ENCODE measurements at places on chromosomes 12 and 14. TPM values are rescaled to one million over a fixed set of nuclear protein-coding genes. Genes with fewer than 3 reads are reported as not detected.

DNA sequence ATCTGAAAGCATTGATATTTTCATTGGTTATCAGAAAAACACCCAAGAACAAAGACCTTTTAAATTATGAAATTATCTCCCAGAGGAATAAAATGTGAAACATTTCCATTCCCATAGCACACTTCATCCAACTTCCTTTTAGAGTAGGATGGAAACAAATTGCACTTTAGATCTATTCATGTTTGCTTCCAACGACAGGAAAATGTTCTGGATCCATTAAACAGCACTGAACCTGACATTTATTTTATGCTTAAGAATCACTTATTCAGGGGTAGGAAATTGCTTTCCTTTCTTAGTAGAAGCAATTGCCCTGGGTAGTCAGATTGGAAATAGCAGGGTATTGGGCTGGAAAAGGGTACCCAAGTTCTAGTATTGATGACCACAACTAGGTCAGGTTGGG is 28.8 kb upstream of the PTGDR start:
- DNase-seq = no peak

GRCh38 chr12:7557227-7557626 is 53.6 kb upstream of the CD163 start:
- DNase-seq = no peak

DNA sequence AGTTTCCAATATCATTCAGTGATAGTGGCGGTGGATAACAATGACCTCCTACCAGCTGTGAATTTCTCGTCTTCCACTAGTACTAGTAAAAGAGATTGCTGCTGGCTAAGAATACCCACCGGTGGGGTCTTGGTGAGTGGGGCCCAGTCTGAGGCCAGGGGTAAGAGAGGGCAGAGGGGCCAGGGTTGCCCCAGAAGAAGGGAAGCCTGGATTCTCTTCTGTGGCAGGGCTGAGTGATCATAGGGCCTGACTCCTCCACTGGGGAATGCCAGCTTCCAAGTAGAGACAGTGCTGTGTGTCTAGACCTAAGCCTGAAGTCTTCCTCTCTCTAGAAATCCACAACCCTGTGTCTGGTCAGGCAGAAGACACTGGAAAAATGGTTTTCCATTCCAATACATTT is 5.8 kb upstream of the TMEM63C start:
- no peak for DNase-seq

DNA sequence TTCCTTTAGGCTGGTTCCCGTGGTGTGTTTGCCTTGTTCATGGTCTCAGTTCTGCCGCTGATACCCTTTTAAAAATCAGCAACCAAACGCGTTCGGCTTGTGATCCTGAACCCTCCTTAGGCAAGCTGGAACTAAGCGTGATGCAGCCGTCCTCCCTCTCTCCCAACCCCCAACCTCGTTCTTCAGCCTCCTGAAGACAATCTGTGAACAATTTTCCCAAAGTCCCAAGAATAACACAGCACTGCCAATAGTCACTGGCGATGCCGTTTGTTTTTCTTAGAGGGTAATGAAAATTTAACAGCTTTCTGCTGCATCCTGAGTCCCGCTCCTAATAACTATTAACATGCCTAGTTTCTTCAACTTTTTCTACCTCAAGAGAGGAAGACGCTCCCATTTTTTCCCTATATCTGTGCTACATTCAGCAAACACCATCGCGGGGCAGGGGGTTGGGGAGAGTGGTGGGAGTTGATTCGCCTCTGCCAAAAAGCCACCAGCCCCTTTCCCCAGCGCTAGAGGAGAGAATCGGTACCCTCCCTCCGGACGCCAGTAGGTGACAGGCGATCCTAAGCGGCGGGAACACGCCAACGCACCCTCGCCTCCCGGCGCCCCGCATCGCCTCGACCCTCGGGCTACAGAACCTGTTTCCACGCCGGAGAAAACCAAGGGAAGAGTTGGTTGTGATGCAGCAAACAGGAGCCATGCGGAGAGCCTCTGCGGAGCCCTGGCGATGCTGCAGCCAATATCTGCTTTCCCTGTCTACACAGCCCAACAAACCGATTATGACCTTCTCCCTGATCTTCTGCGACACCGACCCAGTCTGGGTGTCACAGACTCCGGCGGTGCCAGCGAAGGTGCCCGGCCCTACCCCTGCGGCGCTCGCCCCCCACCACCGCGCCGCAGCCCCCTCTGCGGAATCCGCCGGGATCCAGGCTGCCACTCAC is 752 bp downstream of the PRICKLE1 start:
- peak; percentile 71 for DNase-seq

DNA sequence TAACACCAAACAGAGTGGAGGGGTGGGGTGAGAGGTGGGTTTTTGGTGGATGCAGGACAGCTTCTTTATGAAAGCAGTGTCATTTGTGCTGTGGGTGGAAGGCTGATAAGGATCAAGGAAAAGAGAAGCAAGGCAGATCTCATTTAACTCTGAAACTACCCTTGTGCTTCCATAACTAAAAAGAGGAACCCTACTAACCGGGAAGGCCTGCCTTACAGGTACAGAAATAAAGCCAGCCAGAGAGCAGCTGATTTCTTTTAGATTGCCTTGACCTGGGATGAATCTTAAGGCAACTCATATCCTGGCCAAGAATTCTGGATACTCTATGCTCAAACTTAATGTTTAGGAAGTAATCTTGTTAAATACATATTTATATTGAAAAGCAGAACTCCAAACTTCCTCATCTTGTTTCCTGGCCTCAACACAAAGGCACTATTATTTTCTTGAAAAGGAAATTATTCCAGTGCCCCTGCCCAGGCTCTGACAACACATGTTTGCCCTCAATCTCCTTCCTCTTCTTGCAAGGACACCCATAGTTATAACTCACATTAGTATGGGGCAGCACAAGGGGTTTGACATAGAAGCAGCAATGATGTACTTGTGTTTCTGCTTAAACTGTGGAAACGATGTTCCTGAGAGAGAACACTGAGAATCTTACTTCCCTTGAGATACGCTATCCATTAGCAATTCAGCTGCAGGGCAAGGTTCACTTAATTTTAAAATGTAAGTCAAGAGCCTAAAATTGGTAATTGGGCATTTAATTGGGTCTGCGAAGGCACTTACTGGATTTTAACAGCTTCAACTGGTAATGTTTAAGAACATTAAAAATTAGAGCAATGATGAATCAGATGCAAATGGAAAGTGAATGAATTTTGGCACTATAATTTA is 173.7 kb downstream of the STXBP6 start:
- no peak for DNase-seq

DNA sequence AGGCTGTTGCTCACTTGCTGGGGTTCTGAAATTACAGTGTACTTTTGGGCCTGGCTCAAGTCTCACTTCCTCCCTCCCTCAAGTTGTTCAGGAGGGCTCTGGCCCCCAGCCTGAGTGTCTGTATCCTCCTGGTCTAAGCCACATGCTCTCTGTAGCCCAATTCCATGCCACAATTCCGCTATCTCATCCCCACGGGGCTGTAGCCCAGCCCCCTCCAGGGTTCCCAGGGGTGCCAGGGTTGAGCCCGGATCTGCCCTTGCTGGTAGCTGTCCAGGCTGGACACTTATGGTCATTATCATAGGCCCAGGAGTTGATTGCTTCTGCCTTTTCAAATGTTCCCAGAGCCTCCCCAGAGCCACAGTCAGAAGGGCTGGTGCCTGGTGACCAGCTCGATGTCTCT is 65.3 kb downstream of the PRIMA1 start:
- DNase-seq = no peak

DNA sequence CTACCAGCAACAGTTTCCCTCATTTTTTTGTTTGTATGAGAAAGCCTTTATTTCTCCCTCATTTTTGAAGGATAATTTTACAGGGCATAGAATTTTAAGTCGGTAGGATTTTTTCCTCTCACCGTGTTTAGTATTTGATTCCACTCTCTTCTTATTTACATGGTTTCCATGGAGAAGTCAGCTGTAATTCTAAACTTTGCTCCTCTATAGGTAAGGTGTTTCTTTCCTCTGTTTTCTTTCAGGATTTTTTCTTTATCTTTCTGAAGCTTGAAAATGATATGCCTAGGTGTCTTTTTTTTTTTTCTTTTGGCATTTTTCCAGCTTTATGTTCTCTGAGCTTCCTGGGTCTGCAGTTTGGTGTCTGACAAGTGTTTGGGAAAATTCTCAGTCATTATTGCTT is 75.6 kb upstream of the ETV6 start:
- no peak for DNase-seq

DNA sequence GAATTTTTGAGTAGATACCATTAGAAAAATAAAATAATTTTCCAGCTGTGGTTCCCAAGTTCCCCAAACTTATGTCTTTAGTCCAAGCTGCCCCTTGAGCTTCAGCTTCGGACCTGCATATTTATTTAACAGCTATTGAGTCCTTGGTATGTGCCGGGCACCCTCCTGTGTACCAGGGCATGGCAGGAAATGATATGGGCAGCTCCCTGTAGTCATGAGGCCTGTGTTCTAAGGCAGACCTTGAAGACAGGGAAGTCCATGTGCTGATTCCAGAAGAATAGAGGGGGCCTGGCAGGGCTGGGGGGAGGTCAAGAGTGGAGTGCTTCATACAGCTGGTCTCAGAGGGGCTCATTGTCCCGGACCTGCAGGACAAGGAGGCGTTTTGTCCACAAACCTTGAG is 29.2 kb downstream of the TRAF3 start:
- no peak for DNase-seq

DNA sequence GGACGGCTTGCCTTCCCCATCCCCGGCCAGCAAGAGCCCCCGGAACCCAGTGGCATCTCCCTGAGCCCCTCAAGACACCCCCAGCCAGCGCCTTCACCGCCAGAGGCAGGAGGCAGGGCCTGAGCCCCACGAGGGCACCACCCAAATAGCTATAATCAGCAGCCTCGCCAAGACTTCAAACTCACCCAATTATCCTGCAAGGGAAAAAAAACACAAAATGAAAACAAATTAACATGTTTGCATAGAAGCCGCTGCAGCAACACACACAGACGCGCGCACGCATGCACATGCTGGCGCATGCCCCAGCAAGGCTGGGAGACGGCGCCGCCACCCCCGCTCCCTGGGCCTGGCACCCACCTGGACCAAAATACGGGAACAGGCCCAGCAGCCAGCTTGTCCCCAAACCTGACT is 15.8 kb downstream of the FAM222A start:
- DNase-seq = no peak

DNA sequence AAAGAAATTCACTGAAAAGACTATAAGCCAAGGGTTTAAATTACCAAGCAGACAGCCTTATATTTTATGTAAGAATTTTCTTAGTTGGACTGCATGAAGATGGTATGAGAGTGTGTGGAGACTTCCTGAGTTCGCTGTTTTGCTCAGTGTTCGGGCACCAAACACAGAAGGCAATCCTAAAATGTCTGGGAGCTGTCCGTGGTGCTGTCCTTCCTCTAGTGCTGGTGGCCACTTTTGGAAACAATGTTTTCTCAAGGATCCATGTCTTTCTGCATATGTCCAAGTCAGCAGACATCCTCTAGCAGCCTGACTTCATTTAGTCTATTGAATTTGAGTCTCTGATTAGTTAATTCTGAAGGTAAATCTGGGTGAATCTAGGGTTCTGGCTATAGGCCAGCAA is 135.8 kb downstream of the SLC8A3 start:
- no peak for DNase-seq

DNA sequence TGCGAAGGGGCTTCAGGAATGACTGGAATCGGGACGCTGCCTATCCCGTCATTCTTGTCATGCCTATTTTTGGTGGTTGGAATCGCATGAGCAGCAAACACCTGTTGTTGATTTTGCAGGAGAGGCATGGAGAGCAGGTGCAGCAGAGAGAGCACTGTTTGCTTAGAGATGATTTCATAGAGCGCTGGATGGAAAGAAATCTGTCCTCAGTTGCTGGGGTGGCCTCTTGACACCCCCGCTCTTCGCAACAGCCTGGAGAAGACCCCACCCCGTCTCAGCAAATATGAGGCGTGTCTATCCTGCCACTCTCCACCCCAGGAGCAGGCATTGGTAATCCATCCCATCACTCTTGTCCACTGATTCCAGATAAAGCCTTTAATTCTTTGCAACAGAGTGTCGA is 19.3 kb upstream of the NCOR2 start:
- DNase-seq = no peak

DNA sequence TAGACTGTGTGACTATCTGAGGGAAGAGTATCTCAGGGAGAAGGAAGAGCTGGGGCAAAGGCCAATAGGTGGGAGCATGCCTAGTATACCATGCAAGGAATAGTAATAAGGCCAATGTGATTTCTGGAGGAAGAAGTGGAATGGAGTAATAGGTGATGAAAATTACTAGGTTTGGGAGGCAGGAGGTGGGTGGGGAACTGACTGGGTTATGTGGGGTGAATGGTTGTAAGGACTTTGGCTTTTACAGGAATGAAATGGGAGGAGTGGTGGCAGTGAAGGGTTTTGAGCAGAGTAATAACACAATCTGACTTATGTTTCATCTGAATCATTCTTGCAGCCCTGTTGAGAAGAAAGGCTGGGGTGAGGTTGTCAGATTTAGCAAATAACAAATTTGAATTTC is 30.9 kb downstream of the NUBPL start:
- no peak for DNase-seq

- no peak for DNase-seq
Observed at GRCh38 chr12:93879476-93880421, 202.6 kb downstream of the CRADD start.

GRCh38 chr12:101018540-101018939 is 191.5 kb downstream of the SLC5A8 start:
- no peak for DNase-seq

DNA sequence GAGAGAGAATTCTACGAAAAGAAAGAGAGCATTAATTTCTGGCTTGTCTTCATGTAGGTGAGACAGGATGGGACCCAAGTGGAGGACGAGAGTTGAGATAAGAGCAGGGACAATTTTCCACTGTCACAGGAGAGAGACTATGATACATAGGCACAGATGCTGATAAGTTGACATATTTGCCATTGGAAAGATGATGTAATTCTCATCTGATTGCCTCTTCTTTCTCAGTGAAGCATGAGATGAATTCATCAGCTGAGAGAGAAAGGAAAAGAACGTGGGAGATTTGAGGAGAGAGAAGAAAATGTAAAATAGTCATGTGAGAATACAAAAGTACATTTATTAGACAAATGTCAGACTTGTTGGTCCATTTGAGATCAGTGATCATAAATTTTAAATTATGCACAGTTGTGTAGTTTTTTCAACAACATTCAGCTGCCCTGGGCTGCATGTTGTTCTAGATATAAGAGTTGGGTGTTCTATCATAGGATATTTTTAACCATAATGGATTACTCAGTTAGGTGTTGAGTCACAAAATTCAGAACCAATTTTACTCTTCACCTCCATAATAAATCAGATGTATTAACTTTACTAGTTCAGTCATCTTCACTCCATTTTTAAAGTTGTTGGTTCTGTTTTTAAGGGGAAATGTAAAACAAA is 222.9 kb downstream of the DPY19L2 start:
- no peak for DNase-seq

GRCh38 chr14:75184492-75184891 is 8.1 kb upstream of the TMED10 start:
- no peak for DNase-seq

KTN1 gene
- 108 TPM for total RNA-seq

STAT6 gene
- 34.4 TPM for total RNA-seq

HOXC12 gene
- not detected for total RNA-seq

DENND5B gene
- 45.6 TPM for total RNA-seq

RTL1 gene
- not detected for total RNA-seq

MIPOL1 gene
- 14.5 TPM for total RNA-seq

RFX4 gene
- total RNA-seq = not detected

KCNH5 gene
- 0.32 TPM for total RNA-seq

RNASE3 gene
- not detected for total RNA-seq

RIMKLB gene
- 55.7 TPM for total RNA-seq
